Left cardiac atrium (tissue), 4 donors: ENCODE measurements at places on chromosomes 3 and 15. TPM values are rescaled to one million over a fixed set of nuclear protein-coding genes. Genes with fewer than 3 reads are reported as not detected.

The ATP13A4 gene
- 0.47 TPM for total RNA-seq

The PRSS50 gene
- not detected for total RNA-seq

The B2M gene
- 1,570 TPM for total RNA-seq

The FBXO40 gene
- 146 TPM for total RNA-seq

The CCR8 gene
- total RNA-seq: not detected

The LRRIQ4 gene
- total RNA-seq: 0.12 TPM

DNA sequence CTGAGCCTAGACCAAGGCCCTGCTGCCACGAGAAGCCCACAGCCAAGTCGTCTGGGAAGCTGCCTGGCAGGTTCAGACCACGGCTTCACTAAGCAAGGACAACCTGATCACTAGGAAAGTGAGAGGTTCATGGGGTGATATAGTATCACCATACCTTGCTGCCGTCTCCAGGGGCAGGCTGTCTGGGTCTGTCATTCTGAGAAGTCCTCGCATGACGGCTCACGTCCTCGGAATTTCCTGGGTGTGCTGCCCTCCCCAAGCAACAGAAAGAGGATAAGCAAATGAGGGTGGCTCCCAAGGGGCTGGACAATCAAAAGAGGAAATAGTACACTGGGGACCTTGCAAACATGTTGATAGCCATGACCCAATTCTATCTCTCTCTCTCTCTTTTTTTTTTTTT lies 207.4 kb upstream of the IGF1R start:
- DNase-seq: no peak

GRCh38 chr3:151777880-151778279 lies 36.0 kb upstream of the AADAC start:
- DNase-seq: no peak

DNA sequence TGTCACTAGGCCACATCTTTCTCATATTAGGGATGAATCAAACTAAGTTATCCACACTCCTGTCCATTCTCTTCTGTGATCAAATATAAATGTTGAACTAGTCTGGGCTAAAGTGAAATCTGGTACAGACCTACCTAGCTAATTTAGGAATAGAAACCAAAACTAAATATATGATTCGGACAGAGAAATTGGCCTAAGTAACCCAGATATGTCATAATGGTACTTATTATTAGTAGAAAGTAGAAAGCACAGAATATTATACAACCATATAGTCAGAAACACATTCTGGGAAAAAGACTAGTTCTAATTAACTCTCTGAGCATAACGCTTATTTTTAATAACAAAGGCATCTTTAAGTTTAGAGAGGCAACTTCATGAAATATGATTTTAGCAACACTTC lies 389.0 kb downstream of the LSAMP start:
- no peak for DNase-seq

GRCh38 chr3:31064021-31064420 lies 169.6 kb upstream of the GADL1 start:
- DNase-seq: no peak

GRCh38 chr3:67635257-67635656 lies 19.2 kb downstream of the SUCLG2 start:
- DNase-seq: no peak

GRCh38 chr15:46343196-46343935 lies 708.5 kb downstream of the SQOR start:
- DNase-seq: no peak

DNA sequence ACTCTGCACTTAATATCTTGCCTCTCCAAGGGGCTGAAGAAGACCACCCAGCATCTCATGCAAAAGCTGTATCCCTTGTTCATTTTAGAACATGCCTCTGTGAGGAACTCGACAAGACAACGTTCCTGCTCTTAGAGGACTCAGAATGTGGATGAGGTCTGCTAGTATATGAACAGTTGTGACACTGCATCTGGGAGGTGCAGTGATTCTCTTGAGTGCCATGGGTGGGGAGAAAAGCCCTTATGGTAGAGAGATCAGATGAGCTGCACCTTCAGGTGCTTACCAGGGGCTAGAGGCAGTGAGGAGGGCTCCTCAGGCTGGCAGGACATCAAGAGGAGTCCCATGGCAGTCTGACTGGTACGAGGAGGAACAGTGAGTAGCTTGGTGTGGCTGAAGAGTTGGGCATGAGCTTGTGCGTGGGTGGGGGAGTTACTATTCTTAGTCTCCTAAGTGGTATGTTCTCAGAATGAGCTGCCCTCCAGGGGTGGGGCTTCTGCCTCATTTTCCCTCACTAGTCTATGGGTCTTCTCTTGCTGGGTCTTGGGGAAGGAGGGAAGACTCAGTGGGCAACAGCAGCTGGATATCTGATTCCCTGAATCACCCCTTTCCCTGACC lies 56.7 kb upstream of the ATP2B2 start:
- DNase-seq: peak; percentile 32

- DNase-seq: peak; percentile 65
Measured at GRCh38 chr15:85412956-85413854, 32.8 kb downstream of the AKAP13 start.

DNA sequence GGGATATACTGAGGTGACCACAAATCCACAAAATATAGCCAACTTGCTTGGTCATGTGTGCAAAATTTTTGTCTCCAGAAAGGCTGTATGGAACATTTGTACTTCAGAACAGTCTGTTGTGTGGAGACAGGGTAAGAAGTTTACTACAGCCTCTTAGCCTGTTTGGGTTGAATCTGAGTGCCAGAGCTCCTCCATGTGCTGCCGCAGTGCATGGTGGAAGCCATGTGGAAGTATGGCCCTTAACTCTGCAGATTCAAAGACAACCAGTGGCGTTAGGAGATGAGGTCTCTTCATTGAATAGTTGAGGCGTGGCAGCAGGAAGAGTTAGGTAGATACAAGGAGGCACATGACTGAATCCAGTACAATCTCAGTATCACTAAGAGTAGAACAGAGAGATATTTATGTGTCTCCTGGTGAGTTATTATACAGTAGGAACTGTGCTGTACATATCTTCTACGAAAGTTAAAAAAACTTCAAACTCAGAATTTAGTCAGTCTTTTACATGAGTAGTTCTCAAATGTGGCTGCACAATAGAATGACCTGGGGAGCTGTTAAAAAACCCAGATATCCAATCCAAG lies 9.4 kb downstream of the EIF2A start:
- no peak for DNase-seq

DNA sequence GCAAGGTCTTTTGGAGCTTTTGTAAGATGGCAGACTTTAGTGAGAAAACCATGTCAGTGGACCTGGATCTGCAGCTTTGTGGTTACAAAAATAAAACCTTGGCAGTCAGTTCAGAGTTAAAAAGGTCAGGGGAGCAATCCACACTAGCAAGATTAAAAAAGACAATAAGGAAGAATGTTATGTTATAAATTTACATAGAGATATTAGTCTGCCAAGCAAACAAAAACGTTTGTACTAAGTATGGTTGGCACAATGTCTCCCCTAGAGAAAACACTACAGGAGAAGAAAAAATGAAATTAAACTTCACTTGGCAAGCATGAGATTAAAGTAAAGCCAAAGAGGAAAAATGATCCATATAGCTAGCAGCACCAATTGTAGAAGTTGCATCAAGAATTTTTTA lies 205.0 kb downstream of the LSAMP start:
- DNase-seq: no peak

DNA sequence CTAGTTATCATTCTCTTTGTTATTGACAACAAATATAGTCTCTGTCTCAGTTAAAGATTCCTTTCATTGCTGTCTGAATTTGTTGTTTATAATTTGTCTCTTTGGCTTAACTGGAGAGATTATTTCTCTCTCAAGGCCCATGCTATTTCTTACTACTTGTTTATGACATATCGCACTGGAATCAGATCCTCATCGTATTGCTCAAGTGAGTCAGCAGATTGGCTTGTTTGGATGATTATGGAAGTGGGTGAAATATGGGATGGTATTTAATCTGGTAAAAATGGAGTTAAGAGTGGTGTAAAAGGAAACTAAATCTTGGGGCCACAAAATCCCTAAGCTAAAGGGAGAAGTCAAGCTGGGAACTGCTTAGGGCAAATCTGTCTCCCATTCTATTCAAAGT lies 613.1 kb downstream of the SI start:
- DNase-seq: no peak

- DNase-seq: no peak
Measured at GRCh38 chr15:37125143-37125542, 24.8 kb upstream of the MEIS2 start.

DNA sequence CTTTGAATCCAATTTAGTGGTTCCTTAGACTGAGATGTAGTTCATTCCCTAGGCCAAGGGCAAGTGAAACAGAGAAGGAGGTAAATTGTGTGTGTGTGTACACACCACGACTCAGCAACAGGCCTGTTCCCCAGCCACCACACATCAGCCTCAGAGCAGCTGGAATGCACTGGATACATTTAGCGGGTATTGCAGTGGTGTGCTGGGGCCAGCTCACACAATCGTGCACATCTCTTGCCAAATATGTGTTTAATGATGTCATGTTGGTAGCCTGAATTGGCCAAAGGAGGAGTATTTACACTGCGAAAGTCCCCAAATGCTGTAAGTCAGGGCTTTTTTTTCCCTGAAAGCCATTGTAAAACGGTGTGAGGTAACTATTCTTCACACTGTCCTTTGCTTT lies 82.3 kb downstream of the RBPMS2 start:
- DNase-seq: peak; percentile 62

DNA sequence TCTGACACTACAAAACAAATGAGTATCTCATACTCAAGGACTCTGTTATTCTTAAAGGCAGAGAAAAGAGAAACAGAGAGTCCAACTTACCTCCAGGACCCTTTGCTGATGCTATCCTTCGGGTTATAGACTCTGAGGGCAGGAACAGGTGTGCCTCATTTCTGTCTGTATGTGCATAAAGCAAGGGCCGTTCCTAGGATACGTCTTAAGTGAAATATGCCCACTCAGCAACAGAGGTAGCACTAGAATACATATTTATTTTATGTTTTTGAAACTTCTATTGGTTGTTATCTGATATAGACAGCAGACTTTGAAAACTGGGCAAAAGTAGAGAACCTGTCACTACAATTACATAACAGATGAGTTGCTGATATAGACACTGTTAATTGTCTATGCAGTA lies 89.3 kb upstream of the CPNE4 start:
- no peak for DNase-seq

DNA sequence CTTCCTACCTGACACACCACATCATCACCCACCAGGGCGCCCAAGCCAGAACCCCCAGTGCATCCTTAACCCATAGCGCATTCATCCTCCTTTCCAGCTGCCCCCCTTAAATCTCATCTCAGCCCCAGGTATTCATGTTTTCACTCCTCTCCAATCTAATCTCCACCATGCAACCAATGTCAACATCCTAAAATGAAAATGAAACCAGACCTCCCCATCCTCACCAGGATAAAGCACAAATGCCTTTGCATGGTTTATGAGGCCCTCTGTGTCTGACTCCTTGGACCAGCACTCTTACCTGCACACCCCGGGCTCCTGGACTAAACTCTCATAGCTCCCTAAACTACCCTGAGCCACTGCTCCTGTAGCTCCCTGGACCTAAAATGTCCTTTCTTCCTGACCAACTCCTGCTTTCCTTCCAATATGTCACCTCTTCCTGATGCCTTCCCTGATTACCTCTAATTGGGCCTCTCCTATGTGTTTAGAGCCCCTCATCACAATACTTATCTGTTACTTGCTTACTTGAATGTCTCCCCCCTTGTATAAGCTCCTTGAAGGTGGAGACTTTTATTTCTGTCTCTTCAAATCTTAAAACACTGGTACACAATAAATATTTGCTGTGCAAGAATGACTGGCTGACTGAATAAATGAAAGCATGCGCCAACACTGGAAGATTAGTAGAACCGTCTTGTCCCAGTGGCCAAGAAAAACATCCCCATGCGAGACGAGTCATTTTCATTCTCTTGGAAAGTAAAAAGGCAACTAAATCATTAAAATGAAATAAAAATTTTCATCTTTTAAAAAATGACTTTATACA lies 142.5 kb downstream of the XXYLT1 start:
- no peak for DNase-seq

GRCh38 chr15:78455749-78456148 lies 17.7 kb downstream of the IREB2 start:
- DNase-seq: no peak

DNA sequence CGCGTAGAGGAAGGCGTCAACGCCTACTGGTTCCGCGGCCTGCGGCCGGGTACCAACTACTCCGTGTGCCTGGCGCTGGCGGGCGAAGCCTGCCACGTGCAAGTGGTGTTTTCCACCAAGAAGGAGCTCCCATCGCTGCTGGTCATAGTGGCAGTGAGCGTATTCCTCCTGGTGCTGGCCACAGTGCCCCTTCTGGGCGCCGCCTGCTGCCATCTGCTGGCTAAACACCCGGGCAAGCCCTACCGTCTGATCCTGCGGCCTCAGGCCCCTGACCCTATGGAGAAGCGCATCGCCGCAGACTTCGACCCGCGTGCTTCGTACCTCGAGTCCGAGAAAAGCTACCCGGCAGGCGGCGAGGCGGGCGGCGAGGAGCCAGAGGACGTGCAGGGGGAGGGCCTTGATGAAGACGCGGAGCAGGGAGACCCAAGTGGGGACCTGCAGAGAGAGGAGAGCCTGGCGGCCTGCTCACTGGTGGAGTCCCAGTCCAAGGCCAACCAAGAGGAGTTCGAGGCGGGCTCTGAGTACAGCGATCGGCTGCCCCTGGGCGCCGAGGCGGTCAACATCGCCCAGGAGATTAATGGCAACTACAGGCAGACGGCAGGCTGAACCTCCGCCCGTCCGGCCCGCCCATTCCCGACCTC lies 4.1 kb downstream of the ISLR2 start:
- peak; percentile 67 for DNase-seq

GRCh38 chr3:49630784-49631183 lies 43.4 kb upstream of the APEH start:
- DNase-seq: no peak

DNA sequence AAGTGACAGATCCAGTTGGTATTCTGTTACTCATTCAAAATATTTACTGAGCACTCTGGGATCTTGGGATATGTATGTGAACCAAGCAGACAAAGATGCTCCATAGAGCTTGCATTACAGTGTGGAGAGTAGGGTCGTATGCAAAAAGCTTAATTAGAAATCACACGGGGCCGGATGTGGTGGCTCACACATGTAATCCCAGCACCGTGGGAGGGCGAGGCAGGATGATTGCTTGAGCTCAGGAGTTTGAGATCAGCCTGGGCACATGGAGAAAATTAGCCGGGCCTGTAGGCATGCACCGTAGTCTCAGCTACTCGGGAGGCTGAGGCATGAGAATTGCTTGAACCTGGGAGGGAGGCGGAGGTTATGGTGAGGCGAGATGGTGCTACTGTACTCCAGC lies 68.7 kb upstream of the MB21D2 start:
- no peak for DNase-seq

DNA sequence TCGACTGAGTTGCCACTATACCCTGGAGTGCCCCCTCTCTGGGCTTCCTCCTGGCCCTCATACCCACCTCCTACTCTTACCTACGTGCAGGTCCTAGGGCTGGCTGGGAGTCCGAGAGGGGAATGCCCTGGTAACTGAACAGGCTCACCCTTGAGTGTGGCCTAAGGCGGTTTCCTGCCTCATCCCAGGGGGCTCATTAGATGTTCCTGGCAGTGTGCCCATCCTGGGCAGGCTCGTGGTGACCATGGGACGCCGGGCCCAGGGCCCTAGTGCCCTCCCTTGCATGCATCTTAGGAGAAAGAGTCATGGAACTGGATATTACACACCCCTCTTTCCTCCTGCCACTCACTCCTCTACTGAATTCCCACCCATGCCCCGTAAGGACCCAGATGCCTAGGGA lies 2.8 kb downstream of the SEMA4B start:
- DNase-seq: no peak
